ENCODE measurements at places on chromosomes 16 and 17.

GRCh38 chr16:19179546-19180490 is 11.8 kb downstream of the SYT17 start:
- H3K27ac ChIP-seq = no peak overlapping the region
- H3K27me3 ChIP-seq = no peaks in the 10 kb centered on the region
- no peak for DNase-seq
- H3K36me3 ChIP-seq = peaks cover 8% of the 10 kb centered on the region
- H3K4me1 ChIP-seq = no peaks in the 10 kb centered on the region
- H3K4me3 ChIP-seq = no peak overlapping the region

DNA sequence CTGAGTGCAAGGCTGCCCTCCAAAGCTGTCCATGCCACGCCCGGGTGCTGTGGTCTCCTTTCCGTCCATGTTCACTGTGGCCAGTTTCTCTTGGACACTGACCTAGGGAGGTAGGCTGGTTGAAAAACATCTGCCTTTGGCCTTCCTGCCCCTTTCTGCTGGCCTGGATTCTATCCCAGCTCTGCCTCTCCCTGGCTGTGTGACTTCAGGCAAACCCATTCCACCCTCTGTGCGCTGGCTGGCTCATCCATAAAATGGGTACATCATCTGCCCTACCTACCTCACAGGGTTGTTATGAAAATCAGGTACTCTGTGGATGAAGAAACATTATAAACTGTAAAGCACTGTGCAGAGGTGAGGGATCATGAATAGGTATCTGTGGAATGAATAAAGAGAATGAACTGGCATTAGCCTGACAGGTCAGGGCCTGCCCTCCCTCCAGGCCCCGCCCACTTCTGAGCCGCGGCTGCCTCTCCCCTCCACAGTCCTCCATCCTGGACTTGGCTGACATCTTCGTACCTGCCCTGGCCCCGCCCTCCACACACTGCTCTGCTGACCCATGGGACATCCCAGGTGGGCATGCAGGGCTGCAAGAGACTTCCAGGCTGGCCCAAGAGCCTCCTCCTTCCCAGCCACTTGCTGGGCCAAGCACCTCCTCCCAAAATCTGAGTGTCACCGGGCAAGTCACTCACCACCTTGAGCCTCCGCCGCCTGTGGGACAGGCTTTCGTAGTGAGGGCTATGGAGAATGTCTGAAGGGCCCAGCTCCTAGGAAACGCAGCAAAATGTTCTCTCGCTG is 7.0 kb upstream of the SPATA20 start:
- no peak overlapping the region for H3K27ac ChIP-seq
- no peak for DNase-seq
- H3K4me3 ChIP-seq = no peak overlapping the region
- peaks cover 8% of the 10 kb centered on the region for H3K36me3 ChIP-seq
- H3K4me1 ChIP-seq = peaks cover 23% of the 10 kb centered on the region
- no peaks in the 10 kb centered on the region for H3K27me3 ChIP-seq

DNA sequence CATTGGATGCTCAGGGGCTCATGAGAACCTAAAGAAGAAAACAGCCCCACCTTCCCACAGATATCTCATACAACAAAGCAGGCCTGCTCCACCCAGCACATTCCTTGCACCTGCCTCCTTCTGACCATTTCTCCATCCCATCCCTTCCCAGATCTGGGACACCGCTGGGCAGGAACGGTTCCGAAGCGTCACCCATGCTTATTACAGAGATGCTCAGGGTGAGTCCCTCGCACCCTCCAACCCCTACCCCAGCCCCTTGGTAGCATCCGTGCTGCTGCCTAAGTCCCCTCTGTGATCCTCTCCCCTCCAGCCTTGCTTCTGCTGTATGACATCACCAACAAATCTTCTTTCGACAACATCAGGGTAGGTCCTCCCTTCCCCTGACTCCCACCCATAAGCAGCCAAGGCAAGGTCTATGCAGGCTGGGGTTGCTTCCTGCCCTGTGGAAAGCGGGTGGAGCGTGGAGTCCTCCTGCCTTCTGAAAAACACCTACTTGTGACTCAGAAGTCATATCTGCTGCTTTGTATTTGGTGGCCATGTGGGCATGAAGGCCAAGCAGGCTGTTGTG is 5.4 kb upstream of the NHERF1 start:
- peaks cover 26% of the 10 kb centered on the region for H3K27me3 ChIP-seq
- no peak for DNase-seq
- H3K4me1 ChIP-seq = peaks cover 22% of the 10 kb centered on the region
- H3K36me3 ChIP-seq = no peaks in the 10 kb centered on the region
- H3K27ac ChIP-seq = no peak overlapping the region

- no peak for DNase-seq
- H3K4me3 ChIP-seq = peak overlapping the region; percentile 100
- peak overlapping the region; percentile 99 for H3K27ac ChIP-seq
- H3K27me3 ChIP-seq = no peaks in the 10 kb centered on the region
- peaks cover 30% of the 10 kb centered on the region for H3K4me1 ChIP-seq
- H3K36me3 ChIP-seq = no peaks in the 10 kb centered on the region
Observed at GRCh38 chr17:38867968-38868816, 1.7 kb upstream of the LASP1 start.

Data from mesothelial cell of epicardium (in vitro differentiated cells).